ENCODE measurements at places on chromosomes 1 and 21.

- H3K36me3 ChIP-seq = no peaks in the 10 kb centered on the region
- no peak for DNase-seq
- H3K27me3 ChIP-seq = peaks cover 67% of the 10 kb centered on the region
- no peaks in the 10 kb centered on the region for H3K4me1 ChIP-seq
- no peak overlapping the region for H3K27ac ChIP-seq
Measured at GRCh38 chr1:7009741-7010525, 224.7 kb downstream of the CAMTA1 start.

DNA sequence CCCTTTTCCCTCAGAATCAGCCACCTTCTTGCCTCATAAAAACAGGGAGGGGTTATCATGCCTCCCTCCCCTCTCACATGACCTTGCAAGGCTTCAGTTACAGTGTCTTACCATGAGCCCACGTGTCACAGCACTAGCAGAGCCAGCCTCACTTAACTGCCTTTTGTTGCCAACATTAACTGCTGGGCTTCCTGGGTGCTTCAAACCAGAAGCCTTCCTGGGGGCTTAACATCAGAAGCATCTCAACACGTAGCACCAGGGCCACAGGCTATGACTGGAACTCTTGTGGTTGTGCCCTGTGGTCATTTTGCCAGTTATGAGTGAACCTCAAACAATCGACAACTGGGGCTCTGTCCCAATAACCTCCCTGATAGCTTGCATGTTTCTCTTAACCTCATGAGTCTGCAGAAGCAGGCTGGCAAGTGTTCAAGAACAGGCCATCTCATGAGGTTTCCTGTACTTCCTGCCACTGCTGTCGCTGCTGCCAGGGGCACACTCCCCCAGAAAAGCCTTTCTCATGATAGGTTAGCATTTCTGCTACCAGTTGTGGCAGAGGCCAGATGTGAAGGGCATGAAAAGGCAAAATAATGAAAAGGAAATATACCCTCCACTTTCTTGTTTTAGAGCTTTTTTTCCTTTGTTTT, 132.2 kb downstream of the GLUL start:
- DNase-seq = peak; percentile 8
- no peaks in the 10 kb centered on the region for H3K36me3 ChIP-seq
- no peaks in the 10 kb centered on the region for H3K4me1 ChIP-seq
- no peaks in the 10 kb centered on the region for H3K27me3 ChIP-seq
- no peak overlapping the region for H3K4me3 ChIP-seq
- no peak overlapping the region for H3K27ac ChIP-seq

DNA sequence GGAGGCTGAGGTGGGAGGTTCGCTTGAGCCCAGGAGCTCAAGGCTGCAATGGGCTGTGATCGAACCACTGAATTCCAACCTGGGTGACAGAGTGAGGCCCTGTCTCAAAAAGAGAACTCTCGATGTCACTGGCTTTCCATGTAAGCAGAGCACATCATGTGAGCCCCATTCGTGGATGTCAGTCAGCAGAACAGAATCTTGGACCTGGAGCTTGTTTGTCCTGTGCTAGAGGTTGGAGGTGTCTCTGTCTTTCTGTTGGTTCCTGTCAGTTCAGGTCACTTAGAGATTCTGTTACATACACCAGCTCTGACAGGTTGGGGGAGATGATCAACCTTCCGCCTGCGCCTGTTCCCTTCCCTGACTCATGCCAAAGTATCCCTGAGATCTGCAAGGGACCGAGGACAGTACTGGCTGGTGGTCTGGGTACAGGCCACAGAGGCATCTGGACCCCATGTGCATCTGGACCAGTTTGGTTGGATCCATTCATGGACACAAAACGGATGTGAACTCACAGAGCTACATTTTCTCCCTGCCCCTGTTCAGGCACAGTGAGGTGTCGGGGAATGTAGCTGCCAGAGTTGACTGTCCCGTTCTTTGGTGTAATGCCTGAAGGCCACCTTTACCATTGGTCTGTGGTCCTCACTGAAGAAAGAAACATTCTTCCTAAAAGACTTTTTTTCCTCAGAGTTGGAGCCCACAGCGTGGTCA, 10.0 kb downstream of the ARF1 start:
- no peaks in the 10 kb centered on the region for H3K27me3 ChIP-seq
- no peak overlapping the region for H3K4me3 ChIP-seq
- DNase-seq = no peak
- peaks cover 64% of the 10 kb centered on the region for H3K36me3 ChIP-seq
- H3K4me1 ChIP-seq = no peaks in the 10 kb centered on the region

GRCh38 chr21:45552696-45553391, 10.6 kb upstream of the SLC19A1 start:
- no peaks in the 10 kb centered on the region for H3K36me3 ChIP-seq
- no peaks in the 10 kb centered on the region for H3K27me3 ChIP-seq
- H3K27ac ChIP-seq = no peak overlapping the region
- no peaks in the 10 kb centered on the region for H3K4me1 ChIP-seq

DNA sequence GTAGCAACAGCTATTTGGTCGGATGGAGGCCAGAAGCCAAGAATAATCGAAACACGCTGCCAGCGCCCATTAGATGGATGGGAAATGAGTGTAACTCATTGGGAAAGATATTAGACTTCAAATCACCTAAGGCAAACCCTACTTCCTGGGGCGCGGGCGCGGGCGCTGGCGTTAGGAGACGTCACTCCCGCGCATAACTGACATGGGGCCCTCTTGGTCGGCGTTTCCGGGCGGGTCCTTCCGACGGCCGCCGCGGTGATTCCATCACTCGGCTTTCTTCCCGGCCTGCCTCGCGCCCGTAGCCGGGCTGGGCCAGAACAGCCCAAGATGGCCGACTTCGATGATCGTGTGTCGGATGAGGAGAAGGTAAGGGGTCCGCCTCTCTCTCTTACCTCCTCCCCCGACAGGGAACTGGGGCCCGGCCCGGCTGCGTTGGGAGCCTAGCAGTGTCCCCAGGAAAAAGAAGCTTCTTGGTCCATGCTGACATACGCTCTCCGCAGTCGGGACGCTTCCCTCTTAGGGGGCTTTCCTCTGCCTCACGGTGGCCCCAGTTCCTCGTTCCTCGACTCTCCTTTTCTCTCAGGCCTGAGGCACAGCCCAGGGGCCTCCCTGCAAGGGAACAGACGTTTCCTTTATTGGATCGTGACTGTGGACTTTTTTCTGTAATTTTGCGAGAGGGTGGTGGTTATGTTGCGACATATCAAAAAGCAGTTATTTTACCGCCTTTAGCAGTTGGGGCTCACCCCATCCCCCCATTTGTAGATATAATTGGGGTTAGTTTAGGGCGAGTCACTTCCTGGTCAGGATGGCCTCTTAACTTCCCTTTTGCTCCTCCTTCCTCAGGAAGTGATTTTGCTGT, at the start of gene CAPZA1:
Gene CAPZA1, plus strand, starts transcription at position 315 of the 859 bp plus-strand sequence. Its CDS starts 13 bp downstream, at position 328.
- peak; percentile 95 for DNase-seq
- peak within 1 kb of the TSS; percentile 99 for H3K27ac ChIP-seq
- peaks cover 18% of the 10 kb centered on the region for H3K4me1 ChIP-seq
- peak within 1 kb of the TSS; percentile 83 for H3K4me3 ChIP-seq

All from A673 (cell line).